Effector memory CD4-positive, alpha-beta T cell (primary cell): ENCODE measurements at places on chromosomes 16 and 17.

GRCh38 chr17:9232591-9233270, 211.4 kb downstream of the NTN1 start:
- H3K4me3 ChIP-seq: no peak overlapping the region
- no peaks in the 10 kb centered on the region for H3K27me3 ChIP-seq
- H3K36me3 ChIP-seq: no peaks in the 10 kb centered on the region
- no peaks in the 10 kb centered on the region for H3K4me1 ChIP-seq
- no peak for DNase-seq

GRCh38 chr17:31792007-31792585, 66.9 kb downstream of the COPRS start:
- H3K36me3 ChIP-seq: no peaks in the 10 kb centered on the region
- H3K27ac ChIP-seq: no peak overlapping the region
- DNase-seq: no peak
- H3K27me3 ChIP-seq: no peaks in the 10 kb centered on the region

GRCh38 chr17:62708587-62708986, 81.1 kb downstream of the MRC2 start:
- H3K27me3 ChIP-seq: no peaks in the 10 kb centered on the region
- no peak overlapping the region for H3K4me3 ChIP-seq
- H3K27ac ChIP-seq: no peak overlapping the region
- DNase-seq: no peak
- peaks cover 8% of the 10 kb centered on the region for H3K4me1 ChIP-seq
- no peaks in the 10 kb centered on the region for H3K36me3 ChIP-seq

- H3K36me3 ChIP-seq: no peaks in the 10 kb centered on the region
- no peaks in the 10 kb centered on the region for H3K4me1 ChIP-seq
Measured at GRCh38 chr16:63789603-63790002, 1332.3 kb downstream of the CDH11 start.

- no peaks in the 10 kb centered on the region for H3K36me3 ChIP-seq
- DNase-seq: no peak
- H3K4me1 ChIP-seq: no peaks in the 10 kb centered on the region
- H3K4me3 ChIP-seq: no peak overlapping the region
Measured at GRCh38 chr16:50474138-50474537, 74.1 kb upstream of the NKD1 start.

DNA sequence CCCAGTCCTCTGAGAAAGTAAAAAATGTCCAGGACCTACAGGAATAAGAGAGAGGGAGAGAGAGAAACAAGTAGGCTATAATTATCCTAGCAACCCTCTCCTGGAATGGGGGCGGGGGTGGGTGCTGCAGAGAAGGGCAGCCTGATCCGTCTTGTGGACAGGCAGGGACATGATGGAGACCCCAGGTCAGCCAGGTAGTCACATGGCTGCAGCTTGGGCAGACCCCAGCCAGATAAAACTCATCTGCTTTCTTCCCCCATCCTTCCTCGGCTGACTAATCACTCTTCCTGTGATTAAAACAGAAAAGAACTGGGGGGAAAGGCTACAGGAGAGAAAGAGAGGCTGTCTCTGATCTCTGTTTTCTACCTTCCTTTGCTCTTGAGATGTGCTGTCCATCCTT, 32.6 kb downstream of the COPZ2 start:
- H3K4me3 ChIP-seq: no peak overlapping the region
- H3K4me1 ChIP-seq: no peaks in the 10 kb centered on the region
- peaks cover 2% of the 10 kb centered on the region for H3K27me3 ChIP-seq
- H3K27ac ChIP-seq: no peak overlapping the region
- no peaks in the 10 kb centered on the region for H3K36me3 ChIP-seq

GRCh38 chr17:13415871-13416416, 185.8 kb downstream of the HS3ST3A1 start:
- H3K27me3 ChIP-seq: no peaks in the 10 kb centered on the region
- no peaks in the 10 kb centered on the region for H3K4me1 ChIP-seq
- H3K27ac ChIP-seq: no peak overlapping the region

DNA sequence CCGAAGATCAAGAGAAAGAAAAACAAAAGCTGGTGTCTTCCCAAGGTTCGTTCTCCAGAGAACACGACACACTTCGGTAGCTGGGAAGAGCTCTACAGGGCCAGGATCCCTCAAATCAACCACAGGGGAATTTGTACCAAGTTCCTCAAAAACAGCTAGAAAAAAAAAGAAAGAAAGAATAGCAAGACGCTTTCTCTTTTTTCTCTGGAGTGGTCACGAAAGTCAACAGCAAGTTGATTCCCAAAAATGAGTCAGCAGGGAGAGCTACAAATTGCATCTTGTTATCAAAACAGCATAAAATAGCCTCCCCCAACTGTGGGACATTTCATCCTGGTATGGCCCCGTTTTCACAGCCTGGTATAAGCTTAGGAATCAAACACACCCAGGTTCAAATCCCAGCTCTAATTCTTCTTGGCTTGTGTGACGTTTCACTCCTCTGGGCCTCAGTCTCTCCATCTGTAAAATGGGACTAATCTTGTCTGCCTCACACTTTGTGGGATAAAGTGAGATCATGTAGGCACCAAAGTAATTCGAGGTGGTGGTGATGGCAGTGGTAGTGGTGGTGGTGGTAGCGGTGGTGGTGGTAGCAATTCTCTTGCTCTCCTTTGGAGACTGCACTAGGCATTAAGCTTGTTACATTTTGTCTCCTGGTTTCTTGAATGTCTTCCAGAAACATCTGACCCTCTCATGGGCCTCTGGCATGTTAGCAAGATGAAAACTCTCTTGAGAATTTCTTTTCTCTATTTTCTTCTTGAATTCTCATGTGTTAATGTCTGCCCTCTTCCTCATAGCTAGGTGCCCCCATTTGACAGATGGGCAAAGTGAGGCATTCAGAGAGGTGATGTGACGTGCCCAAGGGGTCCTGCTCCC, 988 bp upstream of the IL21R start:
- DNase-seq: no peak
- H3K27ac ChIP-seq: peak overlapping the region; percentile 83
- peaks cover 36% of the 10 kb centered on the region for H3K4me1 ChIP-seq
- no peaks in the 10 kb centered on the region for H3K36me3 ChIP-seq
- H3K4me3 ChIP-seq: no peak overlapping the region
- no peaks in the 10 kb centered on the region for H3K27me3 ChIP-seq

GRCh38 chr17:3892095-3892998, 506 bp downstream of the CAMKK1 start:
- H3K27ac ChIP-seq: peak overlapping the region; percentile 37
- H3K4me1 ChIP-seq: peaks cover 30% of the 10 kb centered on the region
- no peaks in the 10 kb centered on the region for H3K27me3 ChIP-seq
- peak overlapping the region; percentile 51 for H3K4me3 ChIP-seq
- DNase-seq: peak; percentile 78
- no peaks in the 10 kb centered on the region for H3K36me3 ChIP-seq

GRCh38 chr16:76573281-76573680, 296.1 kb downstream of the CNTNAP4 start:
- no peaks in the 10 kb centered on the region for H3K4me1 ChIP-seq
- H3K27ac ChIP-seq: no peak overlapping the region
- no peak overlapping the region for H3K4me3 ChIP-seq
- no peaks in the 10 kb centered on the region for H3K36me3 ChIP-seq

DNA sequence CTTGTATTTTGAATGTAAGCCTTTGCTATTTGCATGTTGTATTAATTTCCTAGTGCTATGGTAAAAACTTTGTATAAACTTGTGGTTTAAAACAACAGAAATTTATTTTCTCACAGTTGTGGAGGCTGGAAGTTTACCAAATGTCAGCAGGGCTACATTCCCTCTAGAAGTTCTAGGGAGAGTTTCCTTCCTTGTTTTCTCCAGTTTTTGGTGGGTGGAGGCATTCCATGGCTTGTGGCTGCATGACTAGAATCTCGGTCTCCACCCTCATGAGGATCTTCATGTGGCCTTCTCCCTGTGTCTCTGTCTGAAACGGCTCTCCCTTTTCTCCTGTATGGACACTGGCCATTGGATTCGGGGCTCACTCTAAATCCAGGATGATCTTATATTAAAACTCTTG, 482.2 kb upstream of the GOT2 start:
- H3K27ac ChIP-seq: no peak overlapping the region
- no peaks in the 10 kb centered on the region for H3K4me1 ChIP-seq
- no peaks in the 10 kb centered on the region for H3K27me3 ChIP-seq
- no peak overlapping the region for H3K4me3 ChIP-seq

- H3K27me3 ChIP-seq: peaks cover 3% of the 10 kb centered on the region
- no peaks in the 10 kb centered on the region for H3K36me3 ChIP-seq
- H3K4me1 ChIP-seq: peaks cover 15% of the 10 kb centered on the region
- no peak overlapping the region for H3K27ac ChIP-seq
Measured at GRCh38 chr17:3968886-3969524, 4.8 kb upstream of the ATP2A3 start.

GRCh38 chr17:78089576-78090281, 38.8 kb downstream of the TMC6 start:
- H3K4me3 ChIP-seq: no peak overlapping the region
- peaks cover 83% of the 10 kb centered on the region for H3K36me3 ChIP-seq
- H3K27me3 ChIP-seq: no peaks in the 10 kb centered on the region
- no peaks in the 10 kb centered on the region for H3K4me1 ChIP-seq
- DNase-seq: no peak
- H3K27ac ChIP-seq: no peak overlapping the region

- peaks cover 30% of the 10 kb centered on the region for H3K36me3 ChIP-seq
- DNase-seq: no peak
- H3K4me1 ChIP-seq: no peaks in the 10 kb centered on the region
Measured at GRCh38 chr16:70752426-70752825, 48.5 kb downstream of the VAC14 start.

GRCh38 chr16:64696866-64697265, 425.0 kb downstream of the CDH11 start:
- H3K27ac ChIP-seq: no peak overlapping the region
- no peaks in the 10 kb centered on the region for H3K27me3 ChIP-seq
- DNase-seq: no peak
- H3K36me3 ChIP-seq: no peaks in the 10 kb centered on the region
- no peaks in the 10 kb centered on the region for H3K4me1 ChIP-seq

- peak overlapping the region; percentile 79 for H3K4me3 ChIP-seq
- no peak for DNase-seq
- peaks cover 48% of the 10 kb centered on the region for H3K4me1 ChIP-seq
- peaks cover 5% of the 10 kb centered on the region for H3K36me3 ChIP-seq
Measured at GRCh38 chr16:89094252-89094879, 714 bp downstream of the ACSF3 start.

DNA sequence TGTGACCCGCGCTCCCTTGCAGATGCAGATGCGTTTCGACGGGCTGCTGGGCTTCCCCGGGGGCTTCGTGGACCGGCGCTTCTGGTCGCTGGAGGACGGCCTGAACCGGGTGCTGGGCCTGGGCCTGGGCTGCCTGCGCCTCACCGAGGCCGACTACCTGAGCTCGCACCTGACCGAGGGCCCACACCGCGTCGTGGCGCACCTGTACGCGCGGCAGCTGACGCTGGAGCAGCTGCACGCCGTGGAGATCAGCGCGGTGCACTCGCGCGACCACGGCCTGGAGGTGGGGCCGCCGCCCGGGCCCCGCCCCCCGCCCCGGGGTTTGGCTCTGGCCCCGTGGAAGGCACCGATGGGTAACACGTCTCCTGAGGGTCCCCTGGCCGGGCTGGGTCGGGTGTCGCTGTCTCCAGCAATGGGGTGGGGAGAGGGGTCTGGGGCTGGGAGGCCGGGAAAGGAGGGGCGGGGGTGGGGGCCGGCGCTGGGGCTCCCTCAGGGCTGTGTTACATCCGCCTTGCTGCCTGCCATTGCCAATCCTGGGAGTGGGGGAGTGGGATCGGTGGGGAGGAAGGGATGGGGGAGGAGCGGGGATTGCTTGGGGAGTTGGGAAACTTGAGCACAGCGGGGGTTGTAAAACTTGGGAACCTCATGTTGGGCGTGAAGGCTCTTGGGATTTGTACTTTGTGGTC, 737 bp downstream of the NUDT16L1 start:
- peaks cover 20% of the 10 kb centered on the region for H3K4me1 ChIP-seq
- H3K36me3 ChIP-seq: peaks cover 42% of the 10 kb centered on the region
- peak; percentile 46 for DNase-seq
- H3K27ac ChIP-seq: peak overlapping the region; percentile 80
- no peaks in the 10 kb centered on the region for H3K27me3 ChIP-seq

GRCh38 chr16:83004868-83005652, 378.3 kb downstream of the CDH13 start:
- no peaks in the 10 kb centered on the region for H3K4me1 ChIP-seq
- H3K36me3 ChIP-seq: no peaks in the 10 kb centered on the region
- H3K27me3 ChIP-seq: no peaks in the 10 kb centered on the region
- H3K27ac ChIP-seq: no peak overlapping the region
